ENCODE measurements at places on chromosomes 11 and 22. TPM values are rescaled to one million over a fixed set of nuclear protein-coding genes. Genes with fewer than 3 reads are reported as not detected.

Gene CABP4
- not detected for total RNA-seq

Gene ADAMTS8
- total RNA-seq: not detected

Gene RAB3IL1
- total RNA-seq: 0.49 TPM

Gene BCO2
- 1.8 TPM for total RNA-seq

Gene SLC7A4
- total RNA-seq: not detected

Gene GRM5
- 0.13 TPM for total RNA-seq

Gene SLC1A2
- not detected for total RNA-seq

Gene NAV2
- 31.0 TPM for total RNA-seq

Gene CDCA5
- 2.8 TPM for total RNA-seq

Gene ADM
- 31.4 TPM for total RNA-seq

Gene BET1L
- 19.2 TPM for total RNA-seq

Gene CCND1
- 217 TPM for total RNA-seq

Gene PTPRCAP
- total RNA-seq: 1.8 TPM

Gene TSGA10IP
- total RNA-seq: not detected

Gene TMPRSS13
- 0.13 TPM for total RNA-seq

Gene OR8A1
- total RNA-seq: not detected

Gene PHOX2A
- 0.13 TPM for total RNA-seq

Gene PTGDR2
- total RNA-seq: 0.38 TPM

Gene ALKBH8
- 2.8 TPM for total RNA-seq

Gene SMIM35
- not detected for total RNA-seq

Gene CDKN1C
- 28.0 TPM for total RNA-seq

Gene SCGB1D2
- not detected for total RNA-seq

Gene TRIM49
- not detected for total RNA-seq

Gene RHOD
- total RNA-seq: 94.6 TPM

Gene A4GALT
- 53.4 TPM for total RNA-seq

Gene OR51I1
- not detected for total RNA-seq

All from mesangial cell (primary cell).